Skin of body (tissue), 3 donors: ENCODE measurements at places on chromosomes 3 and 15. TPM values are rescaled to one million over a fixed set of nuclear protein-coding genes. Genes with fewer than 3 reads are reported as not detected.

Gene ATP10A
- 11.7 TPM for total RNA-seq

Gene MNS1
- total RNA-seq = 4.4 TPM

Gene TAGLN3
- 1.9 TPM for total RNA-seq

Gene TGM4
- not detected for total RNA-seq

Gene CLEC3B
- 54.6 TPM for total RNA-seq

Gene SLC12A1
- not detected for total RNA-seq

Gene ASB14
- 0.10 TPM for total RNA-seq

Gene CXCR6
- 0.39 TPM for total RNA-seq

Gene HOMER2
- 16.8 TPM for total RNA-seq

Gene ZNF501
- total RNA-seq = 5.1 TPM

Gene PAK6
- total RNA-seq = 8.4 TPM

Gene B2M
- 1,215 TPM for total RNA-seq

Gene SYNPR
- total RNA-seq = 0.20 TPM

Gene GPR149
- total RNA-seq = not detected

Gene FETUB
- 0.49 TPM for total RNA-seq

Gene ALDH1A2
- 3.9 TPM for total RNA-seq

Gene STRIT1
- 2.5 TPM for total RNA-seq

Gene GPR27
- 5.2 TPM for total RNA-seq

Gene FXR1
- total RNA-seq = 223 TPM

Gene SHC4
- total RNA-seq = 3.5 TPM

Gene CPNE4
- 0.20 TPM for total RNA-seq

Gene ADGRG7
- total RNA-seq = 0.10 TPM

Gene PLSCR4
- total RNA-seq = 54.4 TPM

Gene GREM1
- 3.6 TPM for total RNA-seq

Gene PLSCR2
- total RNA-seq = not detected

Gene CALML4
- total RNA-seq = 6.1 TPM

Gene FSTL1
- total RNA-seq = 530 TPM
